ENCODE measurements at places on chromosomes 1 and 21.
A peak's percentile ranks its signal among the peaks of the same experiment; 100 is the strongest.

DNA sequence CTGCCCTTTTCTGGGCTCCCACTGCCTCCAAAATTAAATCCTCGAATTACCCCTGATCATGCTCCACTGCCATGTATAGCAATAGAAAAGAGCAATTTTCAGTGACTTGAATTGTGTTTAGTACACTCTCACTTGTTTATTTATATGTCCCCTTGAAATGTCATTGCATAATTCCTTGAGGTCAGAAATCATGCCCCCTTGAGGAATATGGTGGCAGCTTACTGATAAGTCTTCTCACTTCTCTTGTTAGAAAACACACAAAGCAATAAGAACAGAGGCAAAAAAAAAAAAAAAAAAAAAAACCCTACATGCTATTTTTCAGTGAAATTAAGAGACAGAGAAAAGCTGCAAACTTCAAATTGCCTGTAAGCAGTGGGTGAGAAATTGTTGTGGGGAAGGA is 37.5 kb downstream of the GPR88 start:
- no peak for DNase-seq

- peak; percentile 12 for DNase-seq
Observed at GRCh38 chr1:151458802-151459330, 428 bp downstream of the POGZ start.

DNA sequence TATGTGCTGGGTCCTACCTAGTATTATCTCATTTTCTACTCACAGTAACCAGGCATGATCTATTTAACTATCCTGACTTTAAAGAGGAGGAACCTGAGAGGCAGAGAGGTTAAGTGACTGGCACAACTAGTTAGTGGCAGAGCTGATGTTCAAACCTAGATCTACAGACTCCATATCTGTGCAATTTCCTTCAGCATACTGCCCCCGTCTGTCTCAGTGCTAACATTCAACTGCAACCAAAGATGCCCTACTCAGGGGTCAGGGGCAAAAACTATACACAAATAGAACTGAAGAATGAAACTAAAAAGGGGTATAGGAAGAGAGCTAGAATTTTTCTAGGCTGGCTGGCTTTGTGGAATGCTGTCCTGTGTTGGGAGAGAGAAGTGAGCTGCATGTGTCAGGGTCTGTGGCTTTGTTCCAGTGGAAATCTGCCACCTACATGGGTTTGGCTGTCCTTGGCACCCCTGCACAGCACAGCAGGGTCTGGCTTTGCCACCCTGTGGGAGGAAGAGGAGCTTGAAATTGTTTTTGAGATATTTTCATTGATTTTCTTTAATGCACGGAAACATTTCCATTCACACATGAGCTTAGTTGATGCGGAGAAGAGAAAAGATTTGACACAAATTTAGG is 368.5 kb downstream of the RPS6KC1 start:
- DNase-seq, result no peak

DNA sequence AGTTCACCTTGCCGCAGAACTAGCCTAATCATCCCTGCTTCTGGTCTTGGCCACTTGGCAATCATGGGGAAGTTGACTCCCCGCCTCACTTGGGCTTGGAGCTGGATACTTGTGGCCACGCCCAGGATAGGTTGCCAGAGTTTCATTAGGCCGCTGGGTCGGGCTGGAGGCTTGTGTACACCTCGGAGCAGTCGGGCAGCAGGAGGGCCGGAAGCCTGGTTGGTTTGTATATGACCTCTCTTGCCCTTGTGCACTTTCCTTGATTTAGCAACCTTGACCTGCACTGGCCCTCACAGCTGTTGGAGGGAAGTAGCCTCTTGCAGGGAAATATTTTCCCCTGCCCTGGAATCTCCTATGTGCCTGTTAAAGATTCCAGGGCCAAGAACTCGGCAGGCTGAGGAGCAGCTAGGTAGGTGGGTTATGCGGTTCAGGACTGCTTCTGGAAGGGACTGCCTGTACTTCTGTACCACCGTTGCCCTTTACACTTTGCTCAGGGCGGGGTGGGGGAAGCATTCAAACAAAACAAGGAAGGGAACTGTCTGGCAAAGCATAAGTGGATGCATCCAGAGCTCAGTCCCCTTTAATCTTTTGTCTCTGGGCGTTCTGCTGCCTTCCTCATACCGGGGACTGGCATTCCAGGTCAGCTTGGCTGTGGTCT is 83.5 kb downstream of the UCK2 start:
- DNase-seq, result no peak

DNA sequence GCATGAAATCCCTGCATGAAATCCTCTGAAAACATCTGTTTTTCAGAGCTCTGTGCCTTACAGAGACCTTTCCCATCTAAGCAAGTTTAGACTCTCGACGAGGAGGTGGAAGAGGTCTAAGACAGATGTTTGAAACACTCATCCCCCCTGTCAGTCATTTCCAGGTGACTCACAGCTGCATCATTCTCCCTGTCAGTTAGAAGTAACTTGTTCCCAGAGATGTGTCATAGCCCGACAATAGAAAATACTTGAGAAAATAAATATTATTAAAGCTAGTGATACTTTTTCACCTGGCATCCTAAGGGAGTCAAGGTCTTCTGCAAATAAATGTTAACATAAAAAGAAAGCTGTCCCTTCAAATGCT is 41.6 kb upstream of the SEC16B start:
- DNase-seq, result no peak

DNA sequence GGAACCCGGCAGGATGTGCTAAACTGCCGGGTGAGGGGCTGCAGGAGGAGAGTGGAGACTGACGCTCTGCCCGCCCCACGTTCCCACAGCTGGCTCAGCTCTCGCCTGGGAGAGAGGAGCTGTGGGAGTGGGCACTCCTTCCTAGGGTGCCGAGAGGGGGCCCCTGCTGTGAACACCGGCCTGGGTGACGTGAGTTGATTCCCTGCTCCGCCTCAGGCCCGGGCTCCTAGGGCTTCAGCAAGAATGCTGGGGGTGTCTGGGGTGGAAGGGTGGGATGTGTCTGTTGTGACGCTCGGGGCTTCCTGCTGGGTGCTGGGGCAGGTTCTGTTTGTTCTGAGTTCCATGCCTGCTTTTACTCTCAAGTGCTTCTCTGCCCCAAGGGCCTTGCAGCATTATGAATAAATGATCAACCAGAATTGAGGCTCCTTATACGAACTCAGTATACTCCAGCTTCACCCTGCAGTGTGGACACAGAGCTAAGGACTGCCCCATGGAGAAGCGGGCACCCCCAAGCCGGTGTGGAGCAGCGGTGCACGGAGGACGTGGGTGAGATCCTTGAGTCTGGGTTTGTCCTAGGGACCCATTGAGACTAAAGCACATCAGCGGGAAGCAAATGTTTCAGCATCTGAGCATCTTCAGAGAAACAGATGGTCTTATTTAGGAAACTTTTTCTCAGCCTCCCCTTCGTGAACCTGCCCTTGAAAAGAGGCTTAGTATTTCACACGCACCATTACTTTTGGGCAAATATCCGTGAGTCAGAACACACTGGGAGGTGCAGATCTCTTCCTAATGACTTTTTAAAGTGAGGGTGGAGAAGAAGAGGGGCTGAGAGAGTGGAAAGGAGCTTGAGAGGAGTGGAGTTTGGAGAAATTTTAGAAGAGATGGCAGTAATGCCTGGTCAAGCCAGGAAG is 41.7 kb downstream of the SYT6 start:
- no peak for DNase-seq

Data from stimulated activated CD4-positive, alpha-beta T cell treated with anti-CD3 and anti-CD28 coated beads, Interleukin-1b, Interleukin-23, amount 100 ng/mL, for 1 hour (primary cell).